ENCODE measurements at places on chromosomes 7 and 10.

GRCh38 chr7:66542049-66542448 lies 86.6 kb upstream of the KCTD7 start:
- DNase-seq: no peak

- DNase-seq: no peak
These were observed 189.0 kb downstream of the NPSR1 start for GRCh38 chr7:34846976-34847375.

GRCh38 chr7:78906735-78907134 lies 546.7 kb downstream of the MAGI2 start:
- no peak for DNase-seq

DNA sequence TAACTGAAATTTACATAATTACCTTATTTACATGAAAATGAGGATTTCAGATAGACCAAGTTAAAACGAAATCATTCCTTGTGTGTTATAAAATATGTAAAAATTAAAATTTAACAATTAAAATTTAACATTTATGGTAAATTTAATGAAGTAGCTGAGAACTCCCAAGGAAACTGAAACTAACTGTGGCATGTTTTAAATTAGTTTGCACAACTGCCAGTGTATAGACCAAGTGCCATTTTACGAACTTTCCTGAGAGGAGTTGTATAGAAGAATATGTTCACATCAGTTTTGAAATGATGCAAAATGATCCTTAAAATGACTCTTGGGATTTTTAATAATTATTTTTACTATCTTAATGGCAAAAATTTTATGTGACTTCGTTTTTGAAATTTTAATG lies 23.6 kb downstream of the PDLIM1 start:
- no peak for DNase-seq

- DNase-seq: no peak
These were observed 180.5 kb downstream of the TAX1BP1 start for GRCh38 chr7:27920281-27920946.

- no peak for DNase-seq
These were observed 210.0 kb downstream of the WDR37 start for GRCh38 chr10:1266033-1266802.

DNA sequence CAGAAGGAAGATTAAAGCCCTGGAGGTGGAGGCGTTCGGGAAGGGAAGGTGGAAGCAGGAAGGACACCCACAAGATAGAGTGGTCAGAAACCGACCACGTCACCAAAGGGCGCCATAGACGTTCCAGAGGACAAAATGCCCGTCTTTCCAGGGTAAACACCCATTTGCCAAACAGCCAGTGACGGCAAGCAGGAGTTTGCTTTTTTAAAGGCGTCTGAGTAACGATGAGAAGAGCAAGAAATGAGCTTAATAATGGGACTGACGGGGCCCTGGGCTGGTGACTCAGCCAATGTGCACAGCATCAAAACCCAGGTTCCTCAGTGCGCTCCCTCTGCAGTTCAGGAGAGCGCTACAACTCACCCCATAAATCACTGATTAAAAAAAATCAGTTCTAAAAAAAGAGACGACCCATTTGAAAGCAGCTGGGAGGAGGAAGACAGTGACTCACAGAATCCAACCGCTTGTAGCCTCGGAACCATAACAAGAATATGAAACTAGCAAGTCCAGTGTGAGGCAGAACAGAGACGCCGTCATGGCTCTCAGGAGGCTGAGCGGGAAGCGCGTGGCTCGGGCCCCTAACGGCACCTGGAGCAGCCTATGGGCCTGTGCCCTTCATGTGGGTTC lies 5.9 kb downstream of the DIP2C start:
- no peak for DNase-seq

DNA sequence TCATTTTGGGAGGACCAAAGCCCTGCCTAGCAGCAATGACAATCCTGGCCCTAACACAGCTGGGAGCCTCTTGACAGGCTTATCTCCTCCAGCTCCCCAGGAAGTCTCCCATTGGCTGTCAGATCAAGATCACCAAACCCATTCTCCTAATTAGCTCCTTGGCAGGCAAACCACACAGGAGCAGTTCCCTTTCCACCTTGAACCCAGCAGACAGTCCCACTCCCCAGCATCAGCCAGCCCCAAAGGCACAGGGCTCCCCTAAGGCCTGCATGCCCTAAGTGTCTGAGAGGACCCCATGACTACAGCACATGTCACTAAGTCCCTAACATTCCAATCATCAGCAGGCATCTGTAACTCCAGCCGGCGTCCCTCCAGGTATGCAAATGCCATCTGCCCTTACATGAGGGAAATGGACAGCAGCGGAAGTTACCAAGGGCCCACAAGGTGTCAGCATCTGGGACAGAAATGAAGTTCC lies 348.5 kb downstream of the KCNMA1 start:
- no peak for DNase-seq

- DNase-seq: no peak
These were observed 56.5 kb upstream of the ORC5 start for GRCh38 chr7:104264285-104264684.

- no peak for DNase-seq
These were observed 113.1 kb downstream of the HIBADH start for GRCh38 chr7:27549606-27550005.

DNA sequence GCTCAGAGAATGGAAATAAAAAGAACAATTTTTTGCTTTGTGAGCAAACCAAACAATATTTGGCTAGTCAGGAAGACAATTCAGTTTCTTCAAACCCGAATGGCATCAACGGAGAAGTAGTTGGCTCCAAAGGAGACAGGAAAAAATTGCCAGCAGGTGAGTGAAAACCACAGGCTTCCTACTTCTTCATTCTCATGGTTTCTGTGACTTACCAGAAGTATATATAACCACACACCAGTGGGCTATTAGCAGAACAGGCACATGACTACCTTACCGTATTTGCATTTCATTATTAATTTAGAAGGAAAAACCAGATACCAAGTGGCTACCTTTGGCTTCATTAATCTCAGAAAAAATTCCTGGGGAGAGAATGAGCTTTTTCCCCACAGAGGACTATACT lies 8.8 kb downstream of the TDRD1 start:
- DNase-seq: no peak

GRCh38 chr10:125727436-125727835 lies 7.9 kb downstream of the EDRF1 start:
- DNase-seq: no peak

- no peak for DNase-seq
These were observed 245.7 kb downstream of the TCERG1L start for GRCh38 chr10:131065673-131066305.

- DNase-seq: no peak
These were observed 209.6 kb downstream of the KIAA1217 start for GRCh38 chr10:24418532-24418931.

DNA sequence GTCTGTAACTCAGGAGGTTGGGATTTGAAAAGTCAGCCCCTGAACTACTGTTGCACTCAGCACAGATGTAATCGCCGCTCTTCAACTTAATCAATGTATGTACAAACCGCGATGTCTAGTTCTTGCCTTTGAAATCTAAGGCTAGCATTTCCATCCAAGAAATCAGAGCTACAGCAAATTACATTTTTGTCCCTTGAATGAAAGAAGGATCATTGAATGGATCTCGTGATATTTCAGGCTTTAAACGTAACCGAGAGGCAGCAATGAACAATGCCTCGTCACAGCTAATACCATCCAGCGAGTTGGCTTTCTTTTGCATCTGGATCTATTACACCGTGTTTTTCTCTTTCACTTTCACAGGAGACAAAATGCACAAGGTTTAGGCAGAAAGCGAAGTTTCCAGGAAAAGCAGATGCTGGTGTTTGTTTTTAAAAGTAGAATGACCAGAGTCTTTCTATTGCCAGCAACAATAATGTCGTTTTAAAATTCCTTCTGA lies 5.5 kb downstream of the SKIDA1 start:
- no peak for DNase-seq

DNA sequence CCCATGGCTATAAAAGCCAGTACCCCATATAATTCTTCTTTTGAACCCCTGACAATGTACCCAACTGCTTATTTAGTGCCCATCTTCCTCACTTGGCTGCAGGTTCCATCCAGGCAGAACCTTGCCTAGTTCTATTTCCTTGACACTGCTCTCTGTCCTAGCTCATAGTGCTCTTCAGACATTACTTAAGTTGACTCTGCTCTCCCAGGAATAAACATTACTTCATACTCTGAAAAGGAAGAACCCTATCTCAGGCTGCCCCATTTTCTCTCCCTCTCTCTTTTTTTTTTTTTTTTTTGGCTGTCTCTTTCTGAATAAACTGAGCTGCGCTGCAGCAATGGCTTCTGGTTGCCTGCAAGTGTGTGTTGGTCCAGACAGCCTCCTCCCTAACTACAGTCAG lies 21.0 kb downstream of the ACTA2 start:
- no peak for DNase-seq

GRCh38 chr7:42065942-42066341 lies 171.1 kb downstream of the GLI3 start:
- no peak for DNase-seq

GRCh38 chr10:26296360-26296759 lies 79.8 kb downstream of the GAD2 start:
- DNase-seq: no peak

GRCh38 chr7:7739204-7740036 lies 21.0 kb upstream of the RPA3 start:
- DNase-seq: no peak

GRCh38 chr7:92058040-92058439 lies 76.2 kb downstream of the CYP51A1 start:
- no peak for DNase-seq

GRCh38 chr10:72315611-72316385 lies 38.9 kb downstream of the DNAJB12 start:
- DNase-seq: no peak

- DNase-seq: no peak
These were observed 215.7 kb upstream of the CDC14C start for GRCh38 chr7:48708635-48709034.

DNA sequence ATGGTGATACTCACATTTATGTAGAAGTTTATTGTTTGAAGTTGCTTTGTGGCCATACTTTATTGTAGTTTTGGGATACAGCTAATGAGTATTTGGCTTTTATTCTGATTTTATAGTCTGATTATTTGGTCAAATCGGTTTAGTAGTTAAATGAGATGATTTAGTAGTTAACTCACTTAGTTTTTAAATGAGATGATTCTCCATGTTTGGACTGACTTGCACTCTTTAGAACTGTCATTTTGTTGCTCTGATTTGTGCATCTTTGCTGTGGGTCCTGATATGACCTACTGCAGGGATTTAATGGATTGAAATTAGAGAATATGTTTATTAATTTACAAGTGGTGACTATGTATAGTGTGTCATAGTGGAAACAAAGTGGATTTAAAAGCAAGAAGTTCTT lies 44.2 kb downstream of the EXOC4 start:
- DNase-seq: no peak

GRCh38 chr7:158139499-158139898 lies 448.1 kb downstream of the PTPRN2 start:
- DNase-seq: no peak

Data from activated effector memory CD4-positive, alpha-beta T cell treated with anti-CD3 and anti-CD28 coated beads, Interleukin-2, amount 50 U/mL, for 16 hours (primary cell).